Naive thymus-derived CD4-positive, alpha-beta T cell (primary cell): ENCODE measurements at places on chromosomes 1 and 21. TPM values are rescaled to one million over a fixed set of nuclear protein-coding genes. Genes with fewer than 3 reads are reported as not detected.

DNA sequence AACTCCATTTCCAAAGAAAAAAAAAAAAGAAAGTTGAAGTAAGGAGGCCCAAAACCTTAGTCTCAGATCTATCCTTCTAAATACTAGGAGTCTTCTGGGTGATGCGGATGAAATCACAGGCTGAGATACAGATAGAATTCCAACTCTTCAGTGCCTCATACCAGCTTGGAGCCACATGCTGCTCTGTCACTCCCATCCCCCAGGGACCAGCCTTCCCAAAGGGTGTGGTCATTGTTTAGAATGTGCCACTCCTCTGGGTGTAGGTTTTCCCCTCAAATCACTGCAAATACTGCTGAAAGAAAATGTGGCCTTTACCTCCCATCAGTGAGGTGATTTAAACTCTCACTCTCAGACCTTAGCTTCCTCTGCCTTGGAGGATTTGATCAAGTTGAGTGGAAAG lies 112.9 kb downstream of the CDC7 start:
- DNase-seq = no peak

DNA sequence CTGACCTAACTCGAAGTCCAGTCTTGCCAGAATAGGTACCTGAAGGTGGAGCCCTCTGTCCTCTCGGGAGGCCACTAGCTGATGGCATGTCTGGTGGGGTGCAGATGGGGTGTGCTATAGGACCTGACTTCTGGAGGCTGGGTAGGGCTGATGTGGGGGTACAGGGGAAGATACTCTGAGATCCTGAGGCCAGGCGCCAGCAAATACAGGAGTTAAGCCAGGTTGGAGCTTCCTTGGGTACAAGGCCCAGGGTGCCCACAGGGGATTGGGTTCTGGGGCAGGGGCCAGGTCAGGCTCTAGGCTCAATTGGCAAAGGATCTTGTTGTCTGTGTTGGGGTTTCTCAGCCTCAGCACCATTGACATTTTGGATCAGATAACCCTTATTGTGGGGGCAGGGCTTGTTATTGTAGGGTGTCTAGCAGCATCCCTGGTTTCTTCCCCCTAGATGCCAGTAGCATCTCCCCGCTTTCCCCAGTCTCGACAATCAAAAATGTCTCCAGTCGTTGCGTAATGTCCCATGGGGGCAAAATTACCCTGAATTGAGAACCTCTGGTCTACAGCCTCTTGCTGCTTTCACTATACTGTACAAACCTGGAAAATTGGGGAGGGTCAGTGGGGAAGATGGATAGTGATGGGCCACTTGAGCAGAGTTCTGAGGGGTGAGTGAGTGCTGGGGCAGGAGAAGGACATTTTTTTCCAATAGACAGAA lies 9.2 kb downstream of the PTPRF start:
- no peak for DNase-seq

DNA sequence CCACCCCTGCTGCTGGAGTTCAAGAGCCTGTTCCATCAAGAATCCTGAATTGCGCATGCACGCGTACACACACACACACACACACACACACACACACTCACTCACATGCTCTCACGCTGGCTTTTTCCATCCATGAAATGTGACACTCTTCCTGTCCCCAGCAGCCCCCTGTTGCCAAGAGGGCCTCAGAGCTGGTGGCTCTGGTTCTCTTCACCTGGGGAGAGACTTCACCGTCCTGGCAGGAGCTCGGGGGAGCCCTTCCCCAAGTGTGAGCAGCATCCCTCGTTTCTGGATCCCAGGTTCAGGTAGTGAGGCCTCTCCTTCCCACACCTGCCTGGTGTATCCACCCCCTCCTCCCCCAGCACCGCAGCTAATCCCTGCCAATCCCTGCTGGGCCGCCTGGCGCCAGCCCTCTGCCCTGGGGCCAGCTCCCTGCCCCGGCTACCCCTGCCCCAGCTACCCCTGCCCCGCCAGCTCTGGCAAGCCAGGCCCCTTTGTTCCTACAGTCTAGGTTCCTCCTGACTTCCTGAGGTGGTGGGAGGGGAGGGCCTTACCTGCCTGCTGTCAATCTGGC lies 9.9 kb downstream of the PLOD1 start:
- DNase-seq = no peak

DNA sequence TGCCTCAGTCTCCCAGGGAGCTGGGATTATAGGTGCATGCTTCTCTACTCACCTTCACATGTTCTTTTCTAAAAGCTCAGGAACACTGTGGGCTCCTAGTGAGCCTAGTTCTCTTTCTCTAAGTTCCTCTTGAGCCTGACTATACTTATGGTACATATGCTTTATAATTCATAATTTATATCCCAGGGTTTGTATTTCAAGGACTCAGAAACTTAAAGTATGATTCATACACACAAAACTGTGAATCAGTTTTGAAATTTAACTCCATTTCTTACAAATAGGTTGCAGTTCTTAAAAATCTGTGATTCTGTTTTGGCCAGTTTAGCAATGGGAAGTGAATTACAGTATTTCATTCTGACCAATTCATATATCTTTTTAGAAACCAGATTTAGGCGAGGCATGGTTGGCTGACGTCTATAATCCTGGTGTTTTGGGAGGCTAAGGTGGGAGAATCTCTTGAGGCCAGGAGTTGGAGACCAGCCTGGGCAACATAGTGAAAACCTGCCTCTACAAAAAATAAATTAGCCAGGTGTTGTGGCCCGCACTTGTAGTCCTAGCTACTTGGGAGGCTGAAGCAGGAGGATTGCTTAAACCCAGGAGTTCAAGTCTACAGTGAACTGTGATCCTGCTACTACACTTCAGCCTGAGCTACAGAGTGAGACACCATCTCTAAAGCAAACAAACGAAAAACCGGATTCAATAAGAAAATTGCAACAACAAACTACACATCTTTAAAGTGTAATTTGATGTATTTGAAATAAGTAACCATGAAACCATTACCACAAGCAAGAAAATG lies 15.6 kb downstream of the RASAL2 start:
- no peak for DNase-seq

DNA sequence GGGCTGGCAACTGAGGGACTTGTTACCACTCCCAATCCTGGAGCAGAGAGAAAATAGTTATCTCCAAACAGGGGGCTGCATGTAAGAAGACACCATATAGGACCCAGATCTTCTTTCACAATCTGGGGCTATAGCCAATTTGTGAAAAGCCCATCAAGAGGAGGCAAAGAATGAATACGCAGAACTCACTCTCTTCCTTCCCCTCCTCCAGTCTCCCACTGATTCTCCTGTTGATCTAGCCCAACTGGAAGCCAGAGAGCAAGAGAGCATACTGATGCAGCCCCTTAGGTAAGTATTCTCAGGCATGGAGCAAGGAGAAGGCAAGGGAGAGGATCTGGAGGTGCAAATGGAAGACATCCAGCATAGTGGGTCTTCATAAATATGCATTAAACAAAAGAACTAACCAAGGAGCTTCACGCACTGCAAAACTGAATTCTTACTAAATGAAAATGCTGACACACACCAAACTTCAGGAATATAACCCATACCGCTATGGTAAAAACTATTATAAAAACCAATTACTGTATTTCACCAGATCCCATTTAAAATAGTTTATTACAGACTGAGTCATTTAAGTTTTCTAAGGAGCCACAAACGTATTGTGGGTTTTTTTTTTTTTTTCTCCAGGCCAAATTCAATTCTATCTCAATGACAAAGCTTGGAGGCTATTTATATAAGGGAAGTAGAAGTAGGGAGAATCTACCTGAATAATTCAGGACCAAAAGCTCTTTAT lies 15.5 kb upstream of the HMGB4 start:
- no peak for DNase-seq

DNA sequence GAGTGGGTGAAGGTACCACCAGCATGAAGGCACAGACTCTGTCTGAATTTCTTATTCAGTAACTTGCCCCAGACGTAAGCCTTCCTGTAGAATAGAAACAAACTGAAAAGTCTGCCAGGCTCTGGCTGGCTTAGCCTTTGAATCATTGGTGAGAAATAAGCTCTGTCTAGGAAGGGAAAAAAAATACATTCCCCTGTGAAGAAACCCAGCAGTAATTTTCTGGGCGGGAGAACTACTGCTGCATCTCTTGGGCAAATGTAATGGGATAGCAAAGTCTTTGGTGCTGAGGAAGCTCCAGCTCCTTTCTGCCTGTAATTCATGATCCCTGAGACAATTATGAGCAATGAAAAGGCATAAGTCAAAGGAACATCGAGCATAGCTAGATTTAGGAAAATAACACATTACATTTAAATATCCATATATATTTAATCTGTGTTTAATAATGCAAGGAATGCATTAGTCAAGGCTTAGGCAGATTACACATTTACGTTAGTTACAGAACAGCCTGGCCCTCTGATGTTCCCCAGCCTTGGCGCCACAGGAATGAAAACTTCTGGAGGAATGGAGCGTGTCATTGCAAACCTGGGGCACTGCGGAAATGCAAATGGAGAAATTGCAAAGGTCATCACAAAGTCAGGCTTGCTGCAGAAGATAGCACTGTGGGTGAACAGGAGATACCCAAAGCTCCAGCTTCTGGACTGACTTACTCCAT lies 216.3 kb upstream of the CAMK1G start:
- DNase-seq = no peak

DNA sequence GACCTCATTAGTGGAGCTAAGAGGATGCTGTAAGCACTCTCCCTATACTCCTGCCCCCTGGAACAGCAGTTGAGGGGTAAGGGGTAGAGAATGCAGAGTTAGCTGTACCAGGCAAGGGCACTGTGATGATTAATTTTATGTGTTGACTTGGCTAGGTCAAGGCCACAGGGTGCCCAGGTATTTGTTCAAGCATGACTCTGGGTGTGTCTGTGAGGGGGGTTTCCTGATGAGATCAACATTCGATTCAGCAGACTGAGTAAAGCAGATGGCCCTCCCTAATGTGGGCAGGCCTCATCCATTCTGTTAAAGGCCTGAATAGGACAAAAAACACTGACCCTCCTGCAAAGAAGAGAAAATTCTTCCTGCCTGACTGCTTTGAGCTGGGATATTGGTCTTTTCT lies 110.8 kb downstream of the KCND3 start:
- no peak for DNase-seq

DNA sequence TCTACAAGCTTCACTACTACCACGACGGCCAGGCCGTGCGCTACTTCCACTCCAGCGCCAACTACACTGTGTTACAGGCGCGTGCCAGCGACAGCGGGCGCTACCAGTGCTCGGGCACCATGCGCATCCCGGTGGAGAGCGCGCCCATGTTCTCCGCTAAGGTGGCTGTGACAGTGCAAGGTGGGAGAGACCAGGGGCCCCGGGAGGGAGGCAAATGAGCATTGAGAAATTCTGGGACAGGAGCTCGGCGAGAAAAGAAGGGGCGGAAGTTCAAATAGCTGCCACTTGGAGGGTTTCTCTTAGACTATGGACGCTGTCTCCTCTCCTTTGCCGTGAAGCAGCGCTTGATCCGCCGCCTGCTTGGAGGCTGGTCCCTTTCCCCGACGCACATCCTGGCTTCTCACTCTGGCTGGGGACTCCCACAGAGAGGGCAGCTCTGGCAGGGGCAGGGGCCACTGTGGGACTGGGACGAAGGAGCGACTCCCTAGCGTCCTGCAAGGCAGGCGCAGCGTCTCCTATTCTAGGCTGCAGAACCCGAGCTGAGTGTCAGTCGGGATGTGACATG lies 4.6 kb downstream of the FCRLB start:
- DNase-seq = peak; percentile 32

SPATA45 gene
- total RNA-seq = not detected

F13B gene
- total RNA-seq = not detected

CDC42 gene
- total RNA-seq = 375 TPM
